ENCODE measurements at places on chromosomes 11 and 22.

DNA sequence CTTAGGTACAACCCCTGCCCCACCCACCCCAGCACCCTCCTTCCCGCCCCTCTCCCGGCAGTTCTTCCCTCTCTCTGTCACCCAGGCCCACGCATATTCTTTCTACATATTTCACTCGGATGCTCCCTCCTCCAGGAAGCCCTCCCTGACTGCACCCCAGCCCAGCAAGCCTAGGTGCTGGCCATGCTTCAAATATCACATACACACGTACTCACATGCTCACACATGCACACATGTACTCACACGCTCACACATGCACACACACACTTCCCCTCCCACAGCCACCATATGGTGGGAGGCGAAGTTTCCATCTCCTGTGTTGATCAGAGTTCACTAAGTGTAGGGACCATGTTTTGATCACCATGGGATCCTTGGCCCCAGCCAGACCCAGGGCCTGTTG lies 90.4 kb downstream of the WNT7B start:
- DNase-seq = no peak

DNA sequence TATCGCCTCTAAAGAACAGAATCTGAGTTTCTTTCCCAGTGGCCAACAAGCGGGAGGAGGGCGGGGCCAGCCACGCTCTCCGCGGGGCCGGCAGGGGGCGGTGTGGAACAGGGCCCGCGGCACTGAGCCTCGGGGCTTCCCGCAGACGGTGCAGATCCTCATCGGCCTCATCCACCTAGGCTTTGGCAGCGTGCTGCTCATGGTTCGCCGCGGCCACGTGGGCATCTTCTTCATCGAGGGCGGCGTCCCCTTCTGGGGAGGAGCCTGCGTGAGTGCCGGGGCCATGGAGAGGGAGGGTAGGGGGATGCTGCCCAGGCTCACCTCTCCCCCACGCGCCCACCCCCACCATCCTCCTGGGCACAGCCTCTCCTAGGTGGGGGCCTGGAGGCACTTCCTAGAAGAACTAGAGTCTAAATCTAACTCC lies 10.7 kb downstream of the MS4A15 start:
- no peak for DNase-seq

GRCh38 chr22:23657727-23658126 lies 25.6 kb upstream of the DRICH1 start:
- DNase-seq = no peak

GRCh38 chr22:18954990-18955571 lies 19.0 kb upstream of the PRODH start:
- no peak for DNase-seq

- DNase-seq = no peak
Observed at GRCh38 chr11:134385774-134386565, 26.1 kb downstream of the B3GAT1 start.

DNA sequence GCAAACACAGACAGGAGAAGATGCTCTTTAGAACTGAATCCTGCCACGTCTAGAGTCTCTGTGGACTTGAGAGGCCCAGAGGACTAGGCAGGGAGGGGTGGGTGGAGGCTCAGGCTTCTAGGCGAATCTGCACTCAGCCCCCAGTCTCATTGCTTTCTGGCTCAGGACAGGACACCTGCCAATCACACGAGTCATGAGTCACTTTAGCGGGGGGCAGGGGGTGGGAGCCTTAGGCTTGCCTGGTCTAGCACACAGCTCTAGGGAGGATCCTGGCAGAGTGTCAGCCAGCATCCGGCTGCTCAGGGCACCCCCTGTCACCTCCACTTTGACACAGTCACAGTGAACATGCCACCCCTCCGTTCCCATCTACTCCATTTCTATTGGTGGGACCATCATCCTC lies 167.7 kb downstream of the CEP164 start:
- DNase-seq = no peak

- no peak for DNase-seq
Observed at GRCh38 chr22:32082331-32082730, 39.3 kb downstream of the SLC5A1 start.

DNA sequence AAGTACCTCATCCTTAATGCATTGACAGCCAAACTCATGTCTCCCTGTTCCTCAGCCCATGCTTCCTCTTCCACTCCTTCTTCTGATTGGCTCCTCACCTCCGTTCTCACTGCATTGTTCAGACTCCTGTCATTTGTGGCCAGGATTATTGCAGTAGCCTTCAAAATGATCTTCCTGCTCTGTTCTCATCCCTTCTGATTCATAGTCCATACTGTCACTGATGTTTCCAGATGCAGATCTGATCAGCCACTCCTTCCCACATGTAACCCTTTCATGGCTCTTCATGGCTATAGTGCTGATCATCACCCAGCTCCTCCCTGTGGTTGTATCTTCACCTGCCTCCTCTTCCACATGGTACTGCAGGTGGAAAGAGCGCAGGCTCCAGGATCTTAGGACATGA lies 71.7 kb downstream of the DEPDC5 start:
- DNase-seq = no peak

DNA sequence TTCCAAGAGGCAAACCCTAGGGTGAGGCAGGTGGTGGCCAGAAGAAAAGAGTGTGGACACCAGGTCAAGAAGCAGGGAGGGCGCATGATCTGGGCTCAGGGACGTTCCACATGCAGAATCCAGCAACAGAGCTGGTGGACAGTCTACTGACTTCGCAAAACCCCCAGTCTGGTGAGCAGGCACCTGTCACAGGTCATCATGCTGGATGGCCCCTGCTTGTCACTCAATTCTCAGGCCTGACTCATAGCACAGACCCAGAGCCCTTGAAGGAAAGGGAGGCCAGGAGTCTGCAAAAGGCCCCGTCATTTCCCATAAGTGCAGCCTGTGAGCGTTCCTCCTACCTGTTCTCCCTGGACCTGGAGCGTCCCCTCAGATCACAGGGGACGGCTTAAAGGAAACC lies 18.2 kb downstream of the APOL4 start:
- DNase-seq = no peak

- DNase-seq = no peak
Observed at GRCh38 chr11:69259096-69259495, 34.9 kb upstream of the MYEOV start.

GRCh38 chr22:31046539-31047226 lies 34.4 kb upstream of the SMTN start:
- no peak for DNase-seq

- DNase-seq = no peak
Observed at GRCh38 chr22:28927630-28928029, 44.3 kb downstream of the ZNRF3 start.

DNA sequence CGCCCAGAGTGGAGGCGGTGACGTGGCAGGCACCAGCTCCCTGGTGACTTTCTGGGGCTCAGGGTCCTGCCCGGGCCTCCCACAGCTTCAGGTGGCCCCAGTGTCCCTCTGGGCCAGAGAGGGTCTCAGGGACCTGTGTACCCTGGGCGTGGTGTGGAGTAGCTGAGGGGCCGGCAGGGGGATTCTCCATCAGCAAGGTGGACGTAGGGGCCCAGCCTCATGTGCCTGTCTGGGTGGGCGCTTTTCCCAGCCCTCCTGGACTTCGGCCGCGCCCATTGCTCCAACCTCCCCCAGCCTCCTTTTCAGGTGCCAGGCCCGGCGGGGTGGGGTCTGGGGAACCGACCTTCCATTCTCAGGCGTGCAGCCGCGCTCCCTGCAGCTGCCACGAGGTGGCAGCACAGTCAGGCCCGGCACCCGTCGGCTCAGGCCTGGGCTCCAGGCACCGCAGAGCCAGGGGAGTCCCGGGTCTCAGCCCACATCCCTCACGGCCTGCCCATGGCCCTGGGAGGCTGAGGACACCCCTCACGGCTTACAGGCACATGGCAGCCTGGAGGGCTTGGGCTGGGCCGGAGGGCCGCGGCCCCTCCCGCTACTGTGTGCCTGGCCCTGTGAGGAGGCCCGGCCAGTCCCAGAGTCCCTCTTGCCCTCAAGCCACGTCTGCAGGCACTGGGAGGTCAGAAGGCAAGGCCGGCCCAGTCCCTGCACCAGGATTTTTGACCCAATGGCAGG lies 19.9 kb upstream of the MUC5B start:
- no peak for DNase-seq

GRCh38 chr11:110069158-110069737 lies 23.9 kb upstream of the ZC3H12C start:
- peak; percentile 11 for DNase-seq

DNA sequence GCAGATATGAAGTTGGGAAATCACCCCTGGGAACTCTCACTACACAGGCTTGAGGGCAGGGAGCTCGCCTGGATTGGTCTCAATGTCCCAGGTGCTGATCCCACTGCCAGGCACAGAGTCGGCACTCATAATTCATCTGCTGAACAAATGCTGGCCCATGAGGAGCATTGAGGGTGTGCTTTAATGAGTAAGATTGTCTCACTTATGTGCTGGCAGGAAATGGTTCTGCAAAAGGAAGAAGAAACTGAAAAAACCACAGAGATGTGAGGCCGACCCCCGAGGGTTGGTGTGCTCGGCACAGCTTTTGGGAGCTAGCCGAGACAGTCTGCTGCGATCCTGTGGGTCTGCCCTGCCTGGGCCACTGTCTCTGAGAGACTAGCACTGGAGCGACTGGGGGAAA lies 9.4 kb downstream of the PLAAT2 start:
- no peak for DNase-seq

GRCh38 chr22:49620003-49620556 lies 207.6 kb downstream of the BRD1 start:
- no peak for DNase-seq

- DNase-seq = peak; percentile 9
Observed at GRCh38 chr11:40293655-40294348, 1165.7 kb downstream of the LRRC4C start.

DNA sequence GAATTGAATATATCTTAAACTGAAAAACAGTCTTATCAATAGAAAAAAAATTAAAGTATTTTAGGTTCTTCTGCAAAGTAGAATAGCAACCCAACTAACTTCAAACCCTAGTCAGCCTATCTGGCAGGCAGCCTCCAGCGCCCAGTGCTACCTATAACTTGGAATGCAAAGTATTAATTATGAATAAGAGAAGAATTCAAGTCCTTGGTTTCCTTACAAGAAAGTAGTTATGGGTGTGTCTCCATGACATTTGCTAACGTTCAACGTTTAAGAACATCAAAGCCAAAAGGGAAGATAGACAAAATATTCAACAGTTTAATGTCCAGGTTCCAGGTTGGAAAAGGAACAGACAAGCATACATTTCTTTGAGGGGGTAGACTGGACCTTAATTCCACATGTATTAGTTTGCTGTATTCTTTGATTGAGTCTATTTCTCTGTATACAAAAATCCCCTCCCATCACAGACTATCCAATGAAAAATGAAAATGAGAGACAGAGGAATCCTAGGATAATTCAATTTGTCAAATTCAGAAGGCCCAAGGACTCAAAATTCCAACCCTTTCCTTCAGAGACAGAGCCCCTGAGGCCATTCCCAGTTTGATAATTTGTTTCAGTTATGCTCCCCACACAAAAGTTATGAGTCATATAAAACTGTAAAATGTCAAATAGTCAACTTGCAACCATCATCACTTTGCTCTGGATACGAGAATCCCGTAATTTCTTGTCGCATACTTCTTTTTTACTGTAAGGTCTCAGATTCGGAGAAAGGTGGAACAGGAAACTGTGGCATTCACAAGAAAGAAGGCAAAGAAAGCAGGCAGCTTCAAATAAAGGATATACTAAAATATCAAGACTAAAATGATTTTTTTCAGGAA lies 83.7 kb upstream of the CHRM4 start:
- no peak for DNase-seq

DNA sequence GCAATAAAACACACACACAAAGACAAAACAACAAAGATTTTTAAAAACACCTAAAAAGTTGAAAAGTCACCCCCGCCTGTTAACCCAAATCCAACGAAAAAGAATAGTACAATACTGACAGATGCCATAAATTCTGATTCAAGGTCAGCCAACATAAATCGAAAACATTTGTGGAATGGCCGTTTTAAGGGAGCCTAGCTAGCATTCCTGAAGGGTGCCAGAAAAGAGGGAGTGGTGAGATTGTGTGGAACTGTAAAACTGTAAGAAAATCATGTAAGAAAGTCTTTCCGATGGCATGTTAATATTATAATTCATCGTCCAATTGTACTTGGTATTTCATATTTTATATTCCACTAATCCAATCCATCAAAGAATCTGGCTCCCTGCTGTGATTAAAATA lies 75.1 kb downstream of the RAB38 start:
- DNase-seq = no peak

GRCh38 chr11:31026315-31026714 lies 343.2 kb downstream of the DCDC1 start:
- no peak for DNase-seq

GRCh38 chr22:44445731-44446130 lies 52.3 kb downstream of the RTL6 start:
- DNase-seq = no peak

DNA sequence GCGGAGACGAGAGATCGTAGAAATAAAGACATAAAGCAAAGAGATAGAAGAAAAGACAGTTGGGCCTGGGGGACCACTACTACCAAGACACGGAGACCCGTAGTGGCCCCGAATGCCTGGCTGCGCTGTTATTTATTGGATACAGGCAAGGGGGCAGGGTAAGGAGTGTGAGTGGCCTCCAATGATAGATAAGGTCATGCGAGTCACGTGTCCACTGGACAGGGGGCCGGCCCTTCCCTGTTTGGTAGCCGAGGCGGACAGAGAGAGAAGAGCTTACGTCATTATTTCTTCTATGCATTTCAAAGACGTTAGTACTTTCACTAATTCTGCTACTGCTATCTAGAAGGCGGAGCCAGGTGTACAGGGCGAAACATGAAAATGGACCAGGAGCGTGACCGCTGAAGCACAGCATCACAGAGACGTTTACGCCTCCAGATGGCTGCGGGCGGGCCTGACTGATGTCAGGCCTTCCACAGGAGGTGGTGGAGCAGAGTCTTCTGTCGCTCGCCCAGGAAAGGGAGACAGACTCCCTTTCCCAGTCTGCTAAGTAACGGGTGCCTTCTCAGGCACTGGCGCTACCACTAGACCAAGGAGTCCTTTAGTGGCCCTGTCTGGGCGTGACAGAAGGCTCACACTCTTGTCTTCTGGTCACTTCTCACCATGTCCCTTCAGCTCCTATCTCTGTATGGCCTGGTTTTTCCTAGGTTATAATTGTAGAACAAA lies 24.8 kb downstream of the PPP6R2 start:
- DNase-seq = no peak

DNA sequence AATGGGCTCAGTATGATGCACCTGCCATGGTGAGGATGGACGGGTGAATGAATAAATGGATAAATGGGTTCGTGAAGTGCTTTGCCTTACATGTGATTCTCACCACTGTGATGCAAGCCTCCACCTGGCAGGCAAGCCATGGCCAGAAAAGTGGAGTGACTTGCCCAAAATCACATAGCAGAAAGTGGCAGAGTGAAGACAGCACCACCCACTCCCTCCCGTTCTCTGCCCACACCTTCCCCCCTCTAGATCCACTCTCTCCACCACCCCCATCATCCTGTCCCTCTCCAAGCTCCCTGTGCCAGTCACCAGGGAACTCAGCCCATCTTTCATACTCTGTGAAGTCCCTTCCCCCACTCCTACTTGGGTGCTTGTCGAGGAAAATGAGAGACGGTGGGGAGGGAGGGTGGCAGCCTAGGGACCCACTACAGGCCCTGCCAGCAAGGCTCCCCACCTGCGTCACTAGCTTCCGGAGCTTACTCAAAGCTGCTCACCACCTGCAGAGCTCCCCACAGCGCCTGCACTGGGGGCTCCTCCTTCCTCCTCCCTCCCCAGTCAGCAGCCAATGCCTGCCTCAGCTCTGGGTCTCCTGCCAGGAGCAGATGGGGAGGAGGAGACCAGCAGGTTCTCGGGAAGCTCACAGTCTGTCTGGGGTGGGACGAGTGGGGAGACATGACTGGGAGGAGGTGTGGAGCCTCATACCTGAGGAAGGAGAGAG lies 82.3 kb downstream of the PDE2A start:
- DNase-seq = no peak

- no peak for DNase-seq
Observed at GRCh38 chr11:23569547-23569946, 709.3 kb upstream of the CCDC179 start.

All from amniotic stem cell (primary cell).